AG09309 (cell line): ENCODE measurements at places on chromosomes 1 and 21.

DNA sequence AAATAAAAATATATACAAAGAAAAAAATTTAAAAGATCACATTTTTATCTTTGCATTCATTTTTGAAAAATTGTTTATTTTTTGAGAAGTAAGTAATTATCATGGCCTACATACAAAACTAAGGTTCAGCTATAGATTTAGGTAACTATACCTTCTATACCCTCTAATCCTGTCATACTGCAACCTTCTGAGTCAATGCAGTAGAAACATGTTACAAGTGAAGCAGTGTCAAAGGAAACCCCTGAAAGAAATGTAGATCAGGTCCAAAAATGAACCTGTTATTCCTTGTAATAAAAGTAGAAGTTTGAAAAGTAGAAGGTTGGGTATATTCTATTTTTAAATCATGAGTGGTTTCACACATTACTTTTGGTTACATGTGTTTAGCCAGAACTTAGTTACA is 51.3 kb downstream of the PTGS2 start:
- DNase-seq, result no peak

GRCh38 chr1:56777972-56778371 is 41.2 kb downstream of the FYB2 start:
- DNase-seq, result no peak

GRCh38 chr1:232789651-232790050 is 15.6 kb upstream of the MAP10 start:
- no peak for DNase-seq

- no peak for DNase-seq
Measured at GRCh38 chr1:17743008-17743647, 12.0 kb upstream of the ACTL8 start.

DNA sequence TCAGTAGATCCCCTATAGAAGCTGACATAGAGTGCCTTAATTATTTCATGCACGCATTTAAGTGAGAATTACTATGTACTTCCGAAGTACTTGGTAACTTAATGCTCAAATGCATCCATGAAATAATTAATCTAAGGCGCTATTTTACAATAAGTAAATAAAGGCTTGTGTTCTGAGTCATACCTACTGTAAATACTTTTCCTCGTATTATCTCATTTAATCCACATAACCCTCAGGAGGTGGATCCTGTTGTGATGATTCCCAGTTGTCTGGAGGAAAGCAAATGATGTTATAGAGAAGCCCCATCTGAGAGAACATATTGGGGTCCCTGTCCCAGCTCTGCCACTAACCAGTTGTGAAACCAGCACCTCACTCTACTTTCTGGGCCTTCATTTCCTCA is 16.4 kb downstream of the SUSD4 start:
- no peak for DNase-seq

GRCh38 chr1:152932170-152932811 is 14.7 kb upstream of the SPRR5 start:
- no peak for DNase-seq

DNA sequence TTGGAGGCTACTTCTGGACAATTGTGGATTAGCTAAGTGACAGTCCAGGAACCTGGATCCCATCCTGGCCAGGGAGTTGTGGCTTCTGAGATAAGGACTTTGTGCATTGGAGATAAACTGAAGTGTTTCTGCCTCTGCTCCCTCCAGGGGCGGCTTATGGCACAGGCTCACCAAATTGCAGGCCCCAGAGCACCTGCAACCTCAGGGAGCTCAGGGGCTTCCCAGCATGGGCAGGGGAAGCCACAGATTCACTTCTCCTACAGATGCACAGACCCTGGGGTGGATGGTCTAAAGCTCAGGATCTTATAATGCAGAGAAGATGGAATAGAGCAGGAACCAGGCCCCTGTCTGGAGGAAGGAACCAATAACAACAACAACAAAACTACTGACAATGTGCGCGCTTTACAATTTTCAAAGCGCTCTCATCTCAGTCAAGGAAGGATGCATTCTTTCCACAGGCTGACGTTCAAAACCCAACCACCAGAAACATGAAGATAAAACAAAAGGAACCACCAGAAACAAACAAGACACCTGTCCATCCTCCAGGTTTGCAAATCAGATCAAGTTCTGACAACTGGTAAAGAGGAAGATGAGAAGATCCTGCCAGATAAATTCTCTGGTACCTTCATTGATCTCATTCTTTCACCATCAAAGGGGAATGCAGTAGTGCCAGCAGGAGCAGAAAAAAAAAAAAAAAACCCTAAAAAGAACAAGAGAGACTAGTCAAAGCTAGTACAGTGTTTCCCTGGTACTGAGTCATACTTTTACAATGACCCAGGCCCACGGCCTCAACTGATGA is 121.0 kb upstream of the IRF2BP2 start:
- DNase-seq, result peak; percentile 61

- DNase-seq, result no peak
Measured at GRCh38 chr1:237386362-237387143, 344.6 kb downstream of the RYR2 start.

DNA sequence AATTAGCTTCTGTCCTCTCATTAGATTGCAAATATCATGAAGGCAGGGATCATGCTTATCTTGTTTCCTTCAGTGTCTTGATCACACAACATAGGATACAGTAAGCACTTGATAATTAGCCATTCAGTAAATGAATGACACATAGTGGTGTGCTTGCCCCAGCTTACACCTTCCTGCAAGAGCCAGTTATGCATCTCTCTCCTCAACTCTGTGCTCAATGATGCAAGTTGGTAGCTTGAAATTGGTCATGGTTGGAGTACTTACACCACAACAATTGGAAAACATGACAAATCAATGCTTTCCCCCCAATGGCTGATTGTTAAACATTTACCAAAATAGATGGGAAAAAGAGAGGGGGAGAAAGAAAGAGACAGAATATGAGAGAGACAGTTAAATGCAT is 129.2 kb downstream of the NUF2 start:
- no peak for DNase-seq

DNA sequence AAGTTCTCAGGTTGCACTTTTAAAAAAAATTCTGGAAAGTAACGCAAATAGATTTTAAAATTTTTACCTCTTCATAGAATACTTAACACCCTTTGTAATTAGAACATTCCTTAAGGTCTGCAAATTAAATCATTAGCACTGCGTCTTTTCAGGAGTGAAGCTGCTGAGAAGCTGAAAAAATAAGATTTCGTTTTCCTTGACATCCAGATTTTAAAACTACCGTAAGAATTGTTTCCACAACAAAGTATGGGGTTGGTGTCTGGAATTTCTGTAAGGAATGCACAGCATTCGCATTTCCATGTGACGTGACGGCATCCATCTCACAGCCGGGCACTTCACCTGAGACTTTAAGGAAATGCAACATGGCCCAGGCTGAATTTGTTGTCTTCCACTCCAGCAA is 76.3 kb upstream of the COX20 start:
- no peak for DNase-seq

DNA sequence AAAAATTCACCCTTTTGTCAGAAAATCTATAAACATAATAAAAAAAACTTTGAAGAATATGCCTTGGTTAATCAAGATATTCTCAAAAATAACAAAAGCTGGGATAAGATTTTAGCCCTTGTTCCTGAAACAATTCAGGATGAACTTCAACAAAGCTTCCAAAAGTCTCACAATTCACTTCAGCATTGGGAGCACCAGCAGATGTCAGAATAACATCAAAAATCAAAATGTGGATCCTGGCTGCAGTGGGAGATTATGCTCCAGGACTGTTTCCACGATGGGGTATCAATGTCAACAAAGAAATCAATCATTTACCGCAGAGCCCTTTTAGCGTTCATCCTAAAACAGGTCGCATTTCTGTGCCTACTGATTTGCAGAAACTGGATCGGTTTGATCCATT is 35.2 kb downstream of the ZNF670 start:
- no peak for DNase-seq

- no peak for DNase-seq
Measured at GRCh38 chr1:37317870-37318467, 156.4 kb upstream of the ZC3H12A start.

DNA sequence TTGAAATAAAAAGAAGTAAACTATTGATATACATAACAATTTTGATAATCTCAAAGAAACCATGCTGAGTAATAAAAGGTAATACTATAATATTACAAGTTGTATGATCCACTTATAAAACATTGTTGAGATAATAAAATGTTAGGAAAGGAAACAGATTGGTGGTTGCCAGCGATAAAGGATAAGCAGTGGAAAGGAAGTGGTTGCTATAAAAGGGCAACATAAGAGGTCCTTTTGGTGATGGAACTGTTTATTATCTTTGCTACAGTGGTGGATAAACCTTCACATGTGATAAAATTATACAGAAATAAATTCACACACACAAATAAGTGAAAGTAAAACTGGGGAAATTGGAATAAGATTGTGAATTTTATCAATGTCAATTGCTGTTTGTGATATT is 15.1 kb downstream of the OR6F1 start:
- DNase-seq, result no peak

DNA sequence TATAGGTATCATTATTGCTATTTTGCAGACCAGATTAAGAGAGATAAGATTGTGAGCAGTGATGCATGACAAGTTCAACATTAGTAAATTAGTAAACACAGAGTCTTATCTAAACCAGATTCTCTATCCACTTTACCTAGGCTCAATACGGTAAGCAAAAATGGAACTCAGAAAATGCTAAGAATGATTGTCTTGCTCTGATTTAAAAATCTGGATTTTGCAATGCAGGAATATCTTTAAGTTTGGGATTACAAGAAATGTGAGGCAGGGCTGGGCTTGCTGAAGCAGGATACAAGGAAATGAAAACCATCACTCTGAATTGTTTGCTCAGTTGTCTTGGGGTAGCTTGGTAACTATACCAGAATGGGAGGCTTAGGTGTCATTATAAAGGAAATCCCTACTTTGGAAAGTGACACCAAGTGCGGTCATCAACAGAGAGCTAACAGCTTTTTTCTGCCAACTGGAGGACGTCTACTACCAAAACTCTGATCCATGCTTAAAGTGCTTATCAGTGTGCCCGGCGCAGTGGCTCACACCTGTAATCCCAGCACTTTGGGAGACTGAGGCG is 332.7 kb upstream of the RUNX1 start:
- no peak for DNase-seq

DNA sequence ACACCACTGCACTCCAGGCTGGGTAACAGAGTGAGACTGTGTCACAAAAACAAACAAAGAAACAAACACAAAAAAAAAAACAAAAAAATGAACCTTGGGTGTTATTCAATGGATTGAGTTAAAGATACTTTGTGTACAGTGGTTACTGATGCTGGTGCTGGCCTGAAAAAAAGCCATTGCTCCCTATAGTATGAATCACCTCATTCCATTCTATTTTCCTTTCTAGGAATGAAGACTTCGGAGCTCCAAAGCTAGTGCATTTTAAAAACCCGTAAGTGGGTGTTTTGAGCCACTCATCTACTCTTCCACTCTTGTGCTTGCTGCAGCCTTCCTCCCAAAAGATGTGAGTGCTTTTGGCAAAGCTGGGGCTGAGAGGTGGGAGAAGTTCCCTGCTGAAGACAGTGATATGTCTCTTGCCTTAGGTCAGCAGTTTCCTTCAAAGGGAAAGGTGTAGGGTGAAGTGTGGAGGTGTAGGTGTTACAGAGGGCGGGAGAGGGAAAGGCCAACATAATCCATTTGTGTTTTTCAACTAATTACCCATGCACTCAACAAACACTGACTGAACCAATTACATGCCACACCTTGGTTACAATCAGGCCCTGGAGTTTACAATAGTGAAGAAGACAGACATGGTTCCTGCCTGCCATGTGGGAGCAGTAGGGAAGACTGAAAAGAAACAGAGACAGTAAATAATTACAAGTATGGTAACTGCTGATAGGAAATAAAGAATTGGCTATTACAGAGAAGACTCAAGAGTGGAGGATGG is 55.0 kb upstream of the SERBP1 start:
- no peak for DNase-seq
